ENCODE measurements at places on chromosomes 3 and 15.
A peak's percentile ranks its signal among the peaks of the same experiment; 100 is the strongest.

DNA sequence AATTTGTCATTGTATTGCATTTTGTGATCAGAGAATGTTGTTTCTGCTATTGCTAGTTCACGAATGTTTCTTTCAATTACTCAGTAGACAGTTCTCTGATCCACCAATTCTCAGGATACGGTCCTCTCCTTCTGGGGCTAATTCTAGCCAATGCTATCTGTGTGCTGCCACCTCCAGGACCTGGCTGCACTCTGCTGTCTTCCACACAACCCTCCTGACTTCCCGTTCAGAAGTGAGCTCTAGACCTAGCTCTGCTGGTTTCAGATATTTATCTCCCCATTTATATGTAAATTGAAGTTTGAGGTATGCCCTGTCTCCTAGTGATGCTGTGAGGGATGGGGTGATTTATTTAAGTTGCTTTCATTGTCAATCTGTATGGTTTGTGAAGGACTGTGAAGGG is 21.7 kb upstream of the UBL7 start:
- no peak for DNase-seq

DNA sequence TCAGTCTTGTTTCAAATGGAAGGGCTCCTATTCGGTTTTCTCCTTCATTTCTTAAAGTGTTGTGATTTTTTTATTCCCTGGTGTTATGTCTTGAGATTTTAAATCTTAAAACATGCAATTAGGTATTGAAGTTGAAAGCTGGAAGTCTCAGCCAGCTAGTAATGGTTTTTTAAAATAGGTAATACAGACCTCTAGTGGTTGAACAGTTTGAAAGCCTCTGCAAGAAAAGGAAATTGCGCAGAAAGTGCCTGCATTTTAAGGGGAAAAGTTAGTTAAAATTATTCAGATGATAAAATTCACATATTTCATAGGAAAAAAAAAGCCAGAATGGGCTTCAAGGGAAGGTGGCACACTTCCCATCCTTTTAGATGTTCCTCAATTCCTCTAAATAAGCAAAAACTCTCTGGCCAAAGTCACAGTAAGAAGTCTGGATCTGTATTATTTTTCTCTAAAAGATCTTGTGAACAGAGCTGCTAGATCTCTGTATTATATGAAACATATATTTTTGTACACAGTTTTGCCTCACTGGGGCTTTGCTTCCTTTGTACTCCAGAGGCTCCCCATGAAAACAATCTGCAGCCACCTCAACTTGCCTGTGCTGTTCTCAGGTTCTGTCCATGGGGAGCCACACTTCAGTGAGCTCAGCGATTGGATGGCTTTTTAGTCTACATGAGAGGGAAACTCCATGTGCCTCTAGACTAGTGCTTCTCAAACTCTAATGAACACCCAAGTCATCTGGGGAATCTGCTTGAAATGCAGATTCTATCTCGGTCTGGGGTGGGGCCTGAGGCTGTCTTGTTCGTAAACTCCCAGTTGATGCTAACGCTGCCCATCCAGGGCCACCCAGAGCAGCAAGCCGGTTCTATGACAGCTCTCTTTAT is 21.5 kb downstream of the AGTR1 start:
- peak; percentile 37 for DNase-seq

DNA sequence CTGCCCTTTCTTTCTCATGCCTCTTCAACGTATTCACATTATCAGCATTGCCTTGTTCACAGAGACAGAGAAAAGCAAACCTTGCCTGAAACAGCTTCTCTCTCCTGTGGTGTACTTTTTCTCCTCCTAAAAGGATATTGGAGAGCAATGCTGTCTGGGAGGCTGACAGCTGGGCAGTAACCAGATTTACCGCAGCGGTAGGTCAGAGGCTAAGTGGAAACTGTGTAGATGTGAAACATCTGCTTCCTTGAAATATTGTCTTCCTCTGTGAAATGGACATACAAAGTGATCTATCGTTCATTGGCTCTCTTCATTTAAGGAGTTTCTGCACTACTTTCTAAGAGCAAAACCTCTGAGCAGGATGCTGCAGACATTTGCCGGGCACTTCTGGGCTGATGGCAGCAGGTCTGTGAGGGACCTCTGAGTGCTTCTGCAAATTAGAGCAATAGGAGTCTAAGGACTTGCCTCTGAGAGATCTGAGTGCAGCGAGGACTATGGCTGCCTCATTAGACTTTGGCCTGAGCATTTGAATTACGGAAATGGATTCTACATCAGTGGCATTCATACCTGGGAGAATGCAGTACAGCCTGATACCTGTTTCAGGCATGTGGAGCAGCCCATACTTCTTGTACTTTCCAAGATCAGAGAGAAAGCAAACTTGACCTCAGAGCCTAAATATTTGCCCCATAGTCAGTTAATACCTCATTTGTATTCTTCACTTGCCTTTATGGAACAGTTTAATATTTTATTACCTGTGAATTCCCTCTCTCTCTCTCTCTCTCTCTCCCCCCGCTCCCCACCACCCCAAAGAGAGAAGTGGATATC is 260.5 kb upstream of the TPRG1 start:
- no peak for DNase-seq

GRCh38 chr3:88385090-88385489 is 235.3 kb downstream of the C3orf38 start:
- DNase-seq = no peak

GRCh38 chr3:105957722-105958121 is 88.9 kb upstream of the CBLB start:
- peak; percentile 80 for DNase-seq

DNA sequence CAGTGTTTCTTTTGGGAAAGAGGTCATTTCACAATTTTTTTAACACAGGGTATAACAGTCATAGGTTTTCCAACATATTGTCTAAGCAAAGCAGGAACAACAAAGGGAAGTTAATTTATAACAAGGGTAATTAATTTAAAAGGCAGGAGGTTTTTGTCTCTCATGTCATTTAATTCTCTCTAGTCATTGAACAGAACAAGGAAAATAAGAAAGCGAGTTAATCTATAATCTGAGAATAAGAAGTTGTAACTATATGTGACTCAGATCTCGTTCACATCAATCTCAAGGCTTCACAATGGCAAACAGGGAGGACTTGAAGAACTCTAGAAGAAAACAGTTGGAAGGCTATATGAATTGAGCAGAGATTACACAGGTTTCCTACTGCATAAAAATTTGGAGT is 579.8 kb upstream of the CCDC54 start:
- no peak for DNase-seq

- DNase-seq = peak; percentile 40
Observed at GRCh38 chr15:80769829-80770705, 9.1 kb upstream of the CEMIP start.

DNA sequence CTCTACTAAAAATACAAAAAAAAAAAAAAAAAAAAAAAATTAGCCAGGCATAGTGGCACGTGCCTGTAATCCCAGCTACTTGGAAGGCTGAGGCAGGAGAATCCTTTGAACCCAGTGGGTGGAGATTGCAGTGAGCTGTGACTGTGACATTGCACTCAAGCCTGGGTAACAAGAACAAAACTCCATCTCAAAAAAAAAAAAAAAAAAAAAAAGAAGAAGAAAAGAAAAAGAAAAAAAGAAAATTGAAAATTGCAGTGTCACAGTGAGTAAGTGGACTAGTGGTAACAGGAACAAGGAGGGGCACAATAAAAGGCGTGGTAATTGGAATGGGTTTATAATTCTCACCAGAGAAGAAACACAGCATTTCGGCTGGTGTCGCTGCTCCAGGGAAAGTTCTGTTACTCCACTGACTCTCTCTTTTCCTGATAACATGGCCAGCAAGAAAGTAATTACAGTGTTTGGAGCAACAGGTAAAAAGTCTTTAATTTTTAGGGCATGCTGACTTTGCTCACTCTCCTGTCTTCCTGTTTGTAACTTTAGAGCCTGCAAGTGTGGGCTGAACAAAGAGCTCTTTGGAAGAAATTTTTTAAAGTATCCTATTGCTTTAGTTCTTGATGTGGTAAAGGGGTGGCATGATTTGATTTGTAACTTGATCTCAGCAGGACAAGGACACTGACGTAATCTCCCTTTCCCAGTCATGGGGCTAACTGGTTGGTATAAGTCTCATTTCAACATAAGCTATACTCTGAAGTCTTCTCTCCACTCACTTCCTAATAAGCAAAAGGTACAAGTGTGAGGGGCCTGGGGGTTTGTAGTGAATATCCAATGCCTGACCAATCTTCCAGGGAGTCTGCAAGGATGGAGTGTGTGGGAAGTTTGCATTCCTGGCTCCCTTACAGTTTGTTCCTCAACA is 22.1 kb upstream of the TRA2B start:
- DNase-seq = peak; percentile 93

DNA sequence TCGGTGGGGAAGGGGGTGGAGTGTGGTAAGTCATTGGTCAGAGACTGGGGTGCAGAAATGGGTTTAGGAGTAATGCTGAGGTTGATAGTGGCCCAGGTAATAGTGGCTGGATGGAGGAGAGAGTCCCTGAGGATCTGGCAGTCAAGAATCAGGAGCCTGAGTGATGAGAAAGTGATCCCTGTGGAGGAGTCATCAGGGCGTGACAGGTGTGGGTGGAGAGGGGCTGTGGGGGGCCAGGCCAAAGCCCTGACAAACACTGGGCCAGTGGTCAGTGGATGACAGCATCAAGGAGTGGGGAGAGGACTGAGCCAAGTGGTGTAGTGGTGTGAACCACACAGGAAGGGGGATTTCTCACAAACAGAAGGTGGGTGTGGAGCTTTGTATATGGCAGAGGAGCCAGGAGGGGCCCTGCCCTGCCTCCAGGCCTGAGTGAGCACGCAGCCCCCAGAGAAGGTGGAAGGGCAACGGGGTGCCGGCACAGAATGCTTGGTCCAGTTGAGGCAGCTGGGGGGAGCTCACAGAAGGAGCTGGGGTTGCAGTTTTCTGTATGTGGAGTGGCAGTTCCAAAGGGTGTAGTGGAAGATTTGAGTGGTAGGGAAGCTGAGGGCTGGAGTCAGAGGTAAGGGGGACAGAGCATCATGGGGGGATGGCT is 77.1 kb downstream of the SPSB4 start:
- DNase-seq = no peak

GRCh38 chr3:17407576-17407975 is 334.9 kb downstream of the TBC1D5 start:
- no peak for DNase-seq

DNA sequence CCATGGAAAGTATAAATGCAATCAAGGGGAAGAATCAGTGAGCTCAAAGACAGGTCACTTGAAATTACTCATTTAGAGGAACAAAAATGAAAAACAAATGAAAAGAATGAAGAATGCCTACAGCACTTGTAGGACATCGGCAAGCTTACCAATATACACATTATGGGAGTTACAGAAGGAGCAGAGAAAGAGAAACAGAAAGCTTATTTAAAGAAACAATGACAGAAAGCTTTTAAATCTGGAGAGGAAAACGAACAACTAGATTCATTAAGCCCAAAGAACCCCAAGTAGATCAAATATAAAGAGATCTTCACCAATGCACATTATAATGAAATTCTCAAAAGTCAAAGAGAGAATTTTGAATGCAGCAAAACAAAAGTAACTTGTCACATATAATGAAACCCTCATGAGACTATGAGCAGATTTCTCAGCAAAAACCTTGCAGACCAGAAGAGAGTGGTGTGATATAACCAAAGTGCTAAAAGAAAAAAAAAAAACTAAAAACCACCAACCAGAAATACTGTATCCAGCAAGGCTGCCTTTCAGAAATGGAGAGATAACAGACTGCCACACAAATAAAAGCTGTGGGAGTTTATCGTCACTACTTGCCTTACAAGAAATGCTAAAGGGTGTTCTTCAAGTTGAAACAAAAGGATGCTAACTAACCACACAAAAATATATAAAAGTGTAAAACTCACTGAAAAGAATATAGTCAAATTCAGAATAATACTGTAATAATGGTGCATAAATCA is 63.1 kb downstream of the MYH15 start:
- DNase-seq = no peak
